ENCODE measurements at places on chromosomes 1 and 21.
A peak's percentile ranks its signal among the peaks of the same experiment; 100 is the strongest.

DNA sequence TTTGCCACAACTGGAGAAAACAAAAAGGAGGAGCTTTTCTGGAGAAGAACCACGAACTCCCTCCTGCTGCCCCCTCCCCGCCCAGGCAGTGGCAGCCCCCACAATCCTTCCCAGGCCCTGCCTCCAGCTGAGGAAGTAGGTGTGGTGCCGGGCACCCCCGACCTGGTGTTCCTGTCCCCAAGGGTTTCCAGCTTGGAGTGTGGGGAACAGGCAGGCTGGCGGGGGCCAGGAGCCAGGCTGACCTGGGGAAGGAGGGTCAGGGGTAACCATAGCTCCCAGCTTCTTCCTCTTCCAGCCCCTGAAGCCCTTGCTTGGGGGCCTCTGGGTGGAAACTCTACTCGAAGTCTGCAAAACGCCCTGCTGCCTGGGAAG is 4.2 kb upstream of the HES5 start:
- no peak for DNase-seq

DNA sequence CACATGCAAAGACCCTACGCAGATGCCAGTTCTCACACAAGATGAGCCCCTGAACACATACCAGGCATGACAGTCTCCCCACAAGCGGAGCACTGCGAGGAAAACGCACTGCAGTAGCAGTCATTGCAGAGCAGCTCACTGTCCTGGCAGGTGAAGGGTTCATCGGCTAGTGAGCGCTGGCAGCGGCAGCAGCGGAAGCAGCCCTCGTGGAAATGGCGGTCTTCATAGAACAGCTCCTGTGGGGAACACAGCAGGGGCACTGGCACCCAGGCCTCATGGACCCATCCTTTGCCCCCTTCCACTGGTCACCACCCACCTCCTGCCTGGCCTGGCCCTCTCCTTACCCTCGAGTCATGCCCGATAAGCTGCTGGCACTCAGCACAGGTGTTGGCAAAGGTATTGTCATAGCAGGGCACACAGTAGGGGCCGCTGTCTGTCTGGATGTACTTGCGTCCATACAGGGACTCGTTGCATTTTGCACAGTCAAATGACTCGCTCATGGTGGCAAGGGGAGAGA is 6.3 kb downstream of the FHL3 start:
- DNase-seq = no peak

DNA sequence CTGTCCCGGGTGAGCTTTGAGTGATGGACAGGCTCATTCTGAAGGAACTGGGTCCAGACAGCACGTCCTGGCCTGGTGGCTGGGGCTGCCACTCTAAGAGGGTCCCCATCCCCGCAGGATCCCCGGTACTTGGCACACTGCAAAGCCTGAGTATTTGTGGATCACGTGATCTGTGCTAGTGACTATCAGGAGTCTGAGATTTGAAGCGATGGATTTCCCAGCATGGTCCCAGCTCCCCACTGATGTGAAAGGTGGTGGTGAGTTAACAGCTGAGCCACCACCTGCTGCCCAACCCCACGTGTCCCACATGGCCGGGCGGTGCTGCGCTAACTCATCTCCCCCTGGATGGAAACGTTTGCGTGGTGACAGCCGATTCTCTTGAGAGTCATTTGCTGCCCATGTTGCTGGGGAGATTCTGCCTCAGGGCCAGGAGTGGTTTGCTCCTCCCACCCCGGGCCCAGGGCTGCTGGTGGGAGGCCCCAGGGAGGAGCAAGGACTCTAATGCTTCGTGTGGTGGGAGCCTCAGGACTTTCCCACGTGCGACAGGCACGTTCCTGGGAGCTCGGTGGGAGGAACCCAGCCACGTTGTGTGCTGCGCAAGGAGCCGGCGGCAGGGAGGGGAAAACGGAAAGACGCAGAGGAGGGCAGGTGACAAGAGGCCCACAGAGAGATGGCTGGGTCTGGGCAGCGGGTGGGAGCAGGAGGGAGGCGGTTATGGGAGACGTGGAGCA is 15.1 kb downstream of the FAAP20 start:
- no peak for DNase-seq

GRCh38 chr1:27005648-27006496 is 6.8 kb downstream of the TENT5B start:
- DNase-seq = no peak

- DNase-seq = no peak
Measured at GRCh38 chr1:43587594-43587993, 56.9 kb downstream of the PTPRF start.

- no peak for DNase-seq
Measured at GRCh38 chr1:110328274-110328673, 10.9 kb upstream of the RBM15 start.

DNA sequence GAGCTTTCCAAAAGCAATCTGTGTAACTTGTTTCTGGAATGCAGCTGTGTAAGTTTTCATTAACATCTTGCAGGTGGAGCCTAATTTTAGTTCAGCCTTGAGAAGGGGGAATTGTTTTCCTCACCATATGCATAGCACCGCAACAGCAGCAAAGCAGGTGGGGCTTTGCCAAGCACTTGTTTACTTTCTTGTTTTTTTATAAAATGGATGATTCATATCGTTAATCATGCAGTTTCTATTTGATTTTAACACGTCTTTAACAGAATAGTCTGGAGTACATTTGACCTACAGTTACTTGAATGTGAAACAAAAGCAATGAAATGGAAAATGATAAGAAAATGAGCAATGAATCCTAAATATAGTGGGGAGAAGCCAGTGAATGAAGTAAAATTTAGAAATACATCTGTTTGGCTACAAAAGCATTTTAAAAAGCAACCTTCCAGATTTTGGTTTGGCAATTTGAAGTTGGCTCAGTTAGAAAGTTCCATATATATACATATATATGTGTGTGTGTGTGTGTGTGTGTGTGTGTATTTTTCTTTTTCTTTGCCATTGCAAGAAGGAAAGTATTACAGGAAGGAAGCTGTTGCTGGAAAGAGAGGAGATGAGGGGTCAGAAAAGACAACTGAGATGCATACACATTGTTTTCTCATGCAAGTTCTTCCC is 119.0 kb upstream of the ADGRL2 start:
- DNase-seq = no peak

- peak; percentile 3 for DNase-seq
Measured at GRCh38 chr1:207808911-207809555, 57.2 kb downstream of the CD46 start.

DNA sequence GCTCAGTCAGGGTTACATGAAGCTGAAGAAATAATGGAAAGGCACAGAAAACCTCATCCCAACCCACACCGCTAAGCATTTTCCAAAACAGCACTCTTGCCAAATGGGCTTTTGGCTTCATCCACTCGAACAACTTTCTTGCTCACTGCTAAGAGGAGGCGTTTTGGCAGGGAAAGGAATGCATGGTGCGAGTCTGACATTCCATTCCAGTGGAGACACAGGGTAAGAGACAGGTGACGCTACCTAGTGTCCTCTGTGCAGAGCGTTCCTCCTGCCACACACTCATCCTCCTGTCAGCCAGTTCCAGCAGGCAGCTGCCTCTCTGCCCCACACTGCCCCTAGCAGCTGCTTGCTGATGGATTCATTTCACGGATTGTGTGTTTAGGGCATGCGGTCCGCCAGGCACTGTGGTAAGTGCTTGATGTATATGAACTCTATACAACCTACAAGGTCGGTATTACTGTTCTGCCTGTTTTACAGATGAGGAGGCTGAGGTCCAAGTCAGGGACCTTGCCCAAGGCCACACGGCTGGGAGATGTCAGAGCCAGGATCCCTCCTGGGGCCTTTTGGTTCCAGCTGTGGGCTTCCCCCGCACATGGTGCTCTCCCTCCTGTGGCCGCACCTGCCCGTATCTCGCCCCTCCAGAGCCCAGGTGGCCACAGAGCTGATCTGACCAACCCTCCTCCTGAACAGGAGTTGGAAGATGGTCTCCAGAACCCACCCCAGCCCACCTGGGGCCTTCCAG is 25.7 kb upstream of the BACE2 start:
- DNase-seq = no peak

DNA sequence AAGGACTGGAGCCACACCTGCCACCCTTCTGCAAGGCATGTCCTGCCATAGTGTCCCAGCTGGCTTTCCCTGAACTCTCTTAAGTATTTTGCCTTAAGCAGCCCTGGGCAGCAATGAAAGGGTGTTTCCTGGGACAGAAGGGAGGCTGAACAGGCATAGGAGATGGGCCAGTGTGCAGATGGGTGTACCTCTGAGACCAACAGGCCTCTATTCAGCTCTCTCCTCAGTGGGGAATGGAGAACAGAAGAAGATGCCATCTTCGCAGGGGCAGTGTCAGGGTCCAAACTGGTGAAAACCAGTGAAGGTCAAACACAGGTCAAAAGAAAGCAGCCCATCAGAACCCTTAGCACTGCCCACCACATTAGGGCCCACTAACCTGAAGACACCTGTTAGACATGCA is 53.2 kb downstream of the FAM78B start:
- DNase-seq = no peak

DNA sequence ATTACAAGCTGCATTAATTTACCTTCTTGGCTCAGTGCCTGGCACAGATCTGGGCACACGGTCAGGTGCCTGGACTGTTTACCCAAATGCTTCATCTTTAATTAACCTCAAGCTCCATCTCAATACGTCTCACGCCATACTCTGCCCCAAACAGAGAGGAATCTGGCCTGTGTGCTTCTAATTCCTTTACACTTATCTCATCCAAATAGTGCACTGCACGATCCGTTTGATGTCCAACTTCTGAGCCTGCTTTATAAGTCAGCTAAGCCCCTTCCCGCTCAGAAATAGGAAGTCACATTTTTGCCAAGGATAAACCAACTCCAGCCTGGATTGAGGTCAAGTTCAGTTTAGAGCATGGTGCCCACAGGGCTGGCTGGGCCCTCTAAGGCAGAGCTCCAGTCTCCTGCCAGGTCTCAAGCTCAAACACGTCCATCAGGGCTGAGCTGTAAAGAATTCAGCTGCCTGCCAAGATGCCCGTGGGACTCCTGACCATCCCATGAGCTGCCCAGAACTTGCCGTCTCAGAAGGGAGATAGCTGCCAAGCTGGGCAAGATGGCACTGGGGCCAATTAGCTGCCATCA is 233.5 kb downstream of the TRABD2B start:
- no peak for DNase-seq

DNA sequence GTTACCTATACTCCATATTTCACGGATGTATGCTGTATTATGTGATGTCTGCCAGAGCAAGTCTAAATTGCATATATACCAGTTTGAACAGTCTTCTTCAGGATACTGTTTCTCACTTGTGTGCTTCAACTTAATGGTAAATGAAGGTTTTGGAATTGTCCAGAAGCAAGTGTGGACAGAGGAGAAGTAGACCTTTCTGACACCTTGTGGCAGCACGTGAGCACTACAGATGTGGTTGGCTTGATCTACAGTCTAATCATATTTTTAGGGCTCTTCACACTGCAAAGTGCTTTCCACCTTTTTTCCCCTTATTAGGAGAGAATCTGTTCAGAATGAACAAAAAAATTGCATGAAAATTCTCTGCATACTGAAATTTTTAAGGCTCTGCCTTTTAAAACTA is 10.9 kb downstream of the MORC3 start:
- peak; percentile 50 for DNase-seq

GRCh38 chr1:203126151-203126865 is 1.2 kb upstream of the ADORA1 start:
- DNase-seq = peak; percentile 35

DNA sequence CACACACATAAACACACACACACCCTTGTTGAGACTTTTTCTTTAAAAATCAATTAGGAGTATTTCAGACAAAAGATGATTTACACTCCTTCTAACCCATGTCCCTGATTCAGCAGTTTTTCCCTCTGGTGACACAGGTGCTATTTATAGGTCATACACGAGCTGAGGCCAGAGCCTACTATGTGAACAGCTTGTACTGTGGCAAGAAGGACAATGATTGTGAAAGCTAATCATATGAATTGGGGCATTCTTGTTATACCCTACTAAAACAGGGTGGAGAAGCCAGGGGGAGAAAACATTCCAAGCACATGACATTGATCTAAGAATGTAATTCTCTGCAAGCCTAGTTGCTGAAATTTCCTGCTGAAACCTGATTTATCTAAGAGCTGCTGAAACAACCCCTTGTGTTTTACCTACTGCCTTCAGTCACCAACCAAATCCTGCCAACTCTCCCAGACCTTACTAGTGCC is 60.3 kb downstream of the XCL1 start:
- no peak for DNase-seq

GRCh38 chr1:178238722-178239510 is 145.0 kb downstream of the RASAL2 start:
- no peak for DNase-seq

DNA sequence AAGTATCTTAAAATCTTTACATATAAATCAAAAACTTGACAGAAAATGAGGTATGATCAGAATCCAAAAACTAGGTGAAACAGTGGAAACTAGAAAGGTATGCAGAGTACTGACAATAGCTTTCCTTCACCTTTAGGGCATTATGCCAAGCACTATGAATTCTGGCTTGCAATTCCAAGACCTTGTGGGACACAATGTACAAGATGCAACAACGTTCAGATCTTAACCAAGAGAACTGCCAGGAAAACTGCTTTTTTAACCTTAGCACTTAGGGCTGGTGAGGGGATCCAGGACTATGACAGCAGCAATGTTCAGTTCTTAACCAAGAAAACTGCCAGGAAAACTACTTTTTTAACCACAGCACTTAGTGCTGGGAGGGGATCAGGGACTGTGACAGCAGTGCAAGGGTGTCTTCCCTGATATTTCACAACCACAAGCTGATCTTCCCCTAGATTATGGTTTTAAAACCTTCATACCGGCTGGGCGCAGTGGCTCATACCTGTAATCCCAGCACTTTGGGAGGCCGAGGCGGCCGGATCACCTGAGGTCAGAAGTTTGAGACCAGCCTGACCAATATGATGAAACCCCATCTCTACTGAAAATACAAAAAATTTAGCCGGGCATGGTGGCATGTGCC is 22.3 kb downstream of the FOXJ3 start:
- DNase-seq = no peak

- DNase-seq = no peak
Measured at GRCh38 chr1:184626076-184627006, 128.3 kb downstream of the EDEM3 start.

DNA sequence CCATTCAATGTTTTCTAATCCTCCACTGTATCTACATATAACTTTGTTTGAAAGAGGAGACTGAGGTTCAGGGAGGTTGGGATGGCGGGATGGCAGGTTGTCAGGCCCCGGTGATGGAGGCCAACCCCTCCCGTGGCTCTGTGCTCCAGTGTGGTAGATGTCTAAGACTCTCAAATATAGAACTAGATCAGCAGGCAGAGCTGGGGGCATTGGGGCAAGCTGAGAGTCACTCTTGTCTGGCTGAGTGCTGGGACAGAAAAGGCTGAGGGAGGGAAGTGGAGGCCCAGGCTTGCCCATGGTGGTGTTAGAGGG is 1.7 kb downstream of the IL6R start:
- DNase-seq = no peak

DNA sequence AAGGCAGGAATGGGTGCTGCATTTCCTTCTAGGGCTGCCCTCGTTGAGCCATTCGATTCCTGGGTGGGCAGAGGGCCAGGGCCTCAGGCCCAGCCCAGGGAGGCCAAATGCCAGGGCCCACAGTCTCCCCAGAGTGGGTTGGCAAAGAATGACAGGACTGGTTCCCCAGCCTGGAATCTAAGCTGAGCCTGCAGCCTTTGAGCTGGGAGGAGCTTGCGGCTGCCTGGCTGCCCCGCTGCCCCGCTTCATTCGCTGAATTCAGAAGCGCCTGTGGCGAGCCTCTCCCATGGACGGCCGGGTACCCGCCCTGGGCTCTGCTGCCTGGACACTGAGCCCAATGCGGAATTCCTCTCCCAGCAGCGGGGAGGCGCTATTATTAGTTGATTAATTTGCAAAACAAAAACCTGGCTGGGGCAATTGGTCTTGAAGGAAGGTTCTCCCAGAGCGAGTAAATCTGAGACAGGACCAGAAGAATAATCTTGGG is 32.3 kb upstream of the TARDBP start:
- DNase-seq = no peak

GRCh38 chr1:43520100-43520778 is 10.4 kb upstream of the PTPRF start:
- no peak for DNase-seq

Data from CD14-positive monocyte (primary cell).